ENCODE measurements at places on chromosomes 16 and 17.

GRCh38 chr16:75579281-75579834, 13.2 kb downstream of the GABARAPL2 start:
- peak; percentile 37 for DNase-seq

DNA sequence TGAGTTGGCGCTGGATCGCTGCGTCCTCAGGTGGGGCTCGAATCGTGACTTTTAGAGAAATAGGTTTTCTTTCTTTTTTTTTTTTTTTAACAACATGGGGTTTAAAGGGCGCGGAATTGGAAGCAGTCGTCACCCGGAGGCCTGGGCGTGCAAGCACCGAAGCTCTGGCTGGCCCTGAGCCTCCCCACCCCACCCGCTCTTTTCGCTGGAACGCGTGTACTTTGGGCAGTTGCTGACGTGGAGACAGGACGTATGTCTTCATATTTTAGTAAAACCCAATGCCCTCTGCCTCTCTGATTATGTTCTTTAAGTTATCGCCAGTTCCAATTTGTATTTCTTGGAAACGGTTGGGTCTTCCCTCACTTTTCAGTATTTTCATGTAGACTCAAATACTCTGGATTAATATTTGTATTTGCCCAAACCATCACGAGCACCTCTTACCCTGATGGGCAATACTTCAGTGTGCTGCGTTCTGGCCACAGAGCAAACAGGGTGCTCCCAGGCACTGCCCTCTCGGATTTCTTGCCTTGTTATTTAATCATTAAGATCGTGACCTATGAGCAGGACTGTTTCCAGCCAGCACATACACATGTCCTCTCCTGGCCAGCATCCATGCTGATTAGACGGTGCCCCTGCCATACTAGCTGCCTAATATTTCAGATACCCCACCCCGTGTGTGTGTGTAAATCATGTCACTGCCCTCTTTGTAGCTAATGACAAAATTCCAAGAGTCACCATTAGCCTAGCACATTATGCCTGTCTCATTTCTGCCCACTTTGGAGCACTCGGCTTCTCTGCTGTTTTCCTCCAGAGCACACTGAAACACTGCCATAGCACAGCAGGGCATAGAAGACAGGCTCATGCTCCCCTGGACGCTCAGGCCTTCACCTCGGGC, 805 bp upstream of the C16orf95 start:
- DNase-seq: peak; percentile 84

DNA sequence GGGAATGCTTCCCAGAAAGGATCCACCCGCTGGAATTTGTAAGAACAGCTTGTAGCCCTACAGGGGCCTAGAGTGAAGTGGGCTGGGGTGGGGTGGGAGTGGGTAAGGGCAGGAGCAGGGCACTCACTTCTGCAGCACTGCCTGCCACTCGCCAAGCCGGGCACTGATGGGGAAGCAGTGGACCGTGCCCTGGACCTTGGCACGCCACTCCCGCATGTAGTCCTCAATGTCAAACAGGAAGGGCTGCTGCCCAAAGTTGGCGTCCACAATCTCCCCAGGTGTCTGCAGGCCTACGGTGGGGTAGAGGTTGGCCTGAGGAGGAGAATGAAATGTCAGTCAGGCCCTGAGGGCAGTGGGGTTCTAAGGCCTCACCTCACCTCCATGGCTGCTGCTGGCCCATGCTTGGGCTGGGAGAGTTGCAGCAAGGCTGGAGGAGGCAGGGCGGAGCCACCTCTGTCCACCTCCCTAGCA, 15.7 kb upstream of the GFOD2 start:
- no peak for DNase-seq

GRCh38 chr17:80860703-80861417, 130.8 kb upstream of the CHMP6 start:
- DNase-seq: no peak

DNA sequence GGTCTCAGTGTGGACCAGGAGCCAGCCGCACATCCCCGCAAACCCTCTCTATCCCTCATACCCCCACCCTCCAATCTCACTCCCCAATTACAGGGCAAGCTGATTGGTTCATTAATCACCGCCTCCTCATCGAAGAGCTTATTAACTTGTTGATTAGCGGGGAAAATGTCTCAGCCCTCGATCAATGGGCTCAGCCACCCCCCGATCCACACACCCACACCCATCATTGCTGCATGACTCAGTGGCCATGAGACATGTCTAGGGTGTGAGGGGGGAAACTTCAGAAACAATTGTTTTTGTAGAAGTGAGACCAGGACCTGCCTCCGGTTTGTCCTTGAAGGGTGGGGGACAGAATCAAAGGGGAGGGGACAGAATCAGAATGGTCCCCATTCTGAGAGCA, 2.5 kb upstream of the PYY start:
- DNase-seq: no peak

GRCh38 chr16:80656711-80657150, 115.9 kb downstream of the DYNLRB2 start:
- DNase-seq: no peak

GRCh38 chr16:80573700-80574120, 32.9 kb downstream of the DYNLRB2 start:
- DNase-seq: no peak

DNA sequence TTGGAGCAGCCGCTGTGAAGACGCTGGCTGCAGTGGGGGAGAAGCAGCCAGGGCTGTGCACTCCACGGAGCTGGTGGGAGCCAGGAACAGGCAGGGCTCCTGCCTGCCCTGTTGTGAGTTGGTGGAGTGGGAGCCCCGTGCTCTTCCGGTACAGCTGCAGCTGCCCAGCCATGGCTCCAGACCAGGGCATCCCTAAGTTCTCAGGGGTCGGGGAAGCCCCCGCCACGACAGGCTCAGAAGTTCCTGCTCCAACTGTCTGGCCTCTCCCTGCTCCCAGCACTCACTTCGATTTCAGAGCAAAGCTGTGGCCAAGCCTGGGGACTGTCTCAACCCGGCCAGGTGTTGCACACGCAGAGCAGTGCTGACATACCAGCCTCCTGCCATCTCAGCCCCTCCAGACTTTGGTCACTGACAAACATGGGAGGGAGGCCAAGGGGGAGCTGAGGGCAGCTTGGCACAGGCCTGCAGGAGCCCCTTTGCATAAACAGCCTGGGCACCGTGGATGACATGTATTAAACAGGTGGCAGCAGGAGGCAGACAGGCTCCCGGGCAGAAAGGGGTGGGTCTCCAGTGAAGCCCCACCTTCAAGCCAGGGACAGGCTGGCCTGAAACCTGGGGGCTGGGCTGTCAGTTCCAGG, 13.9 kb upstream of the KDM8 start:
- DNase-seq: no peak

- DNase-seq: no peak
Measured at GRCh38 chr16:54462771-54463170, 176.2 kb upstream of the IRX3 start.

DNA sequence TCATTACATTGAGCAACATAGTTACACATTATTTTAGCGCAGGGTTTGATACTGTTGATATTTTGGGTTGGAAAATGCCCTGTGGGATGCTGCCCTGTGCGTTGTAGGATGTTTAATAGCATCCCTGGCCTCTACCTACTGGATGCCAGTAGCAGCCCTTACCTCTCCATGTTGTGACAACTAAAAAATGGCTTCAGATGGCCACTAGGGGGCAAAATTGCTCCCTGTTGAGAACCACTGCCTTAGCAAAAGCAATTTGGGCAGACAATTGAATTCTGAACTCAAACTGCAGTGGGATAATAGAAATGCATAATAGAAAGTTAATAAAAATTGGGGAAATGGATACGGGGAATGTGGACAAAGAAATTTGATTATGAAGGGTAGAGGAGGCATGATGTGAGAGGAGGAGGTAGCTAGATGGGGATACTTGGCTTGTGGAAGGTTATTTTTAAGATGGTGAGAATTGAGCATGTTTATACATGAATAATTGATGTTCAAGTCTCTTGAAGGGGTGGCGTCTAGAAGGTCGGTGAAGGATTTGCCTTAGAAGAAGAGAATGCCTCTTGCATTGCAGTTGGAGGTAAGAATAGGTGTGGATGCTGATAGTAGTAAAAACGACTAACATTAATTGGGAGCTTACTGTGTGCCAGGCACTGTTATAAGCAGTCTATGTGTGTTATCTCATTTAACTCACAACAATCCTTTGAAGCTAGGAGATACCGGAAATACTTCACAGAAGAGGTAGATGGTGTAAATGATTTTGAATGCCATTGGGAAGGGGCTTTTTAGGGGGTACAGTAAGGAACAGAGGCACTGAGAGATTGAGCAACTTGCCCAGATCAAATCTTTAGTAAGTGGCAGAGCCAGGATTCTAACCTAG, 19.0 kb downstream of the HEATR9 start:
- peak; percentile 90 for DNase-seq

DNA sequence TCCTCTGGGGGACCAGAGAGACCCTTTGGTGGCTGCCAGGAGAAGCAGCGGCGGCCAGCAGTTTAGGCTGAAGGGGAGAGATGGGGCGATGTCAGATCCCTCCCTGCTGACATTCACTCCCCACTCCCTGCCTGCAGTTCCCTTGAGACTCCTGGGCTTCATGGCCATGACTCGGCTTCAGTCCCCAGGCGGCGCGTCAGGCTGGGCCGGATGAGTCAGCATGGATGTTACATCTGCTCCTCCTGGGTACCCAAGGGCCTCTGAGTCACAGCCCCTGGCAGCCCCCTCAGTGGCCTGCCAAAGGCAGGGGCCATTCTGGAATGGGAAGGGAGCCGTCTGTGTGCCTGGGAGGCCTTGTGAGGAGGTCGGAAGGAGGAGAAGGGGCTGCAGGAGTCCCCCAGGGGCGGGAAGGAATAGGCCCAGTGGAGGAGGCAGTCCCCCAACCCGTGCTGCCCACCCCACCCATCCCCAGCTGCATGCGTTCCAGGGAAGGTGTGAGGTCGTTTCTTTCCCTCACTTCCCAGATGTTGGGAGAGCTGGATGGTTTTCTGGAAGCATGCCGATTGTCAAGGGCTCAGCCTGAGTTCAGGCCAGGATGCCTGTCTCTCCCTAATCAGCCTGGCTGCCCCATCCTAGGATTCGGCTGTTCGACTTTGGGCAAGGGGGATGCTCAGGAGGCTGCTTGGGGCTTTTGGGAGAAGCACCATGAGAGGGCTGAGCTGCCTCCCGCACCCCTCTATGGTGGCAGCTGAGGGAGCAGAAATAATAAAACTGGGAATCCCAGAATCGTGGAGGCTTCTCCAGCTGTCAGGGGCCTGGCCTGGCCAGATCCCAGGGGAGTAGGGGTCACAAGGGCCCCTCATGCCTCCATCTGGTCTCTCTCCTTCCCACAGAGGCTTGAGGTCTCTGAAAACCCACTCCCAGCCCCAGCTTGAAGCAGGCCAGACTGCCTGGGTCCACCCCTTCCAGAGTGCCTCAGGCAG, 9.7 kb downstream of the RHBDL3 start:
- peak; percentile 73 for DNase-seq

DNA sequence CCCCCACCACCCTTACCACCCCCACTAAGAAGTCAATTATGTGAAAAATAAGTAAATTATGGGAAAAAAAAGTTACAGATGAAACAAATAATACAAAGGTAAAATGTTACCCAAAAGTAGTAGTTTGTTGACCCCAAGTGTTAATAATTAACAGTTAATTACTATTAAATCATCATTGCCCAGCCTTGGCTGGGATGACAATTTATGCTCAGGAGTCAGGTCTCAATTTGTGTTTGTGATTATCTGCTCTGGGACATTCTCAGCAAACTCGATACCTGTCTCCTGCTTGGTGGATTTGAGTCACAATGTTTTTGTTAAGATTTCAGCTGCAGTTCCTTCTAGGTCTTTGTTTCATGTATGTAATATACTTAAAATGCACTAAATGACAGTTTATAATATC, 172.3 kb upstream of the IRX3 start:
- DNase-seq: no peak

DNA sequence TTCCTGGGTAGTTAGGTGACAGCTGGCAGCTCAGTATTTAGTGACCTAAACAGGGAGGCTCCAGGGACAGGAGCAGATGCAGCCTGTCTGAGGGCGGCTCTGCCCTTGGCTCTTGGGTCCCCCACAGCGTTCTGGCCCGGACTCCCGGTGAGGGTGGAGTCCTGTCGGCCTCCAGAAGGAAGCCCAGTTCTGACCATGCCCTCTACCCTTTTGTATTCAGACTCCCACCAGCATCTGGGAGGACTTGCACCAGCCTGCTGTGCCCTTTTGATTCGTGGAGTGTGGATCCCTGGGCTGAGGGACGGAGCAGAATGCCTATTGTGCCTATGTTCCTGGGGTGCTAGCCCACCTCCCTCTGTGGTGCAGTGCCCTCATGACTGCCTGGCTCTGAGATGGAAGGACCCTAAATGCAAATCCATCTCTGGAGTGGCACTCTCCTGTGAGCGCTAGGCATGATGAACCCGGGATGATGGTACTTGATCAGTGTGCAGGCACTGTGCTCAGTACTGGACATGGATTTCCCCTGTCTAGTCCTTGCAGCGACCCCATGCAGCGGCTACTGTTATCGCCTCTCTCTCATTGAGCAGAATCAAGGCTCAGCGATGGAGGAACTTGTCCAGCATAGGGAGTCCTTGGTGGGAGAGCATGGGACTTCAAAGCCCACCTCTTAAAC, 123.1 kb downstream of the SNX29 start:
- DNase-seq: no peak

DNA sequence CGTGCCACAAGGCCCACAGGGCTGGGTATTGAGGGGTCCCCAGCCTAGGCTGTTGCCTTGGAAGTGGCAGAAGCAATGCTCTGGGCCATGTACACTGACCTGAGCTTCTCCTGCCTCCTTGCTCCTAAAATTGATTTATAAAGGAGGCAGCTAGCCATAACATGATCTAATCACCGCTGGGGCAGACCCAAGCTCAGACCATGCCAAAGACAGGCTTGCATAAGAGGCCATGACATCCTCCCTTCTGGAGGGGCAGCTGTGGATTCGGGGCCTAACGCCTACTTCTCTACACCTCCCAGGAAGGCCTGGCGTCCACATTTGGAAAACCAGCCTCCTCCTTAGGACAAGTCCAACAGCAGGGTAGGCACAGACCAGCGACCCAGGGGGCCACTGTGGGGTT, 12.3 kb downstream of the HSD11B2 start:
- DNase-seq: no peak

- no peak for DNase-seq
Measured at GRCh38 chr17:9174312-9174711, 153.0 kb downstream of the NTN1 start.

DNA sequence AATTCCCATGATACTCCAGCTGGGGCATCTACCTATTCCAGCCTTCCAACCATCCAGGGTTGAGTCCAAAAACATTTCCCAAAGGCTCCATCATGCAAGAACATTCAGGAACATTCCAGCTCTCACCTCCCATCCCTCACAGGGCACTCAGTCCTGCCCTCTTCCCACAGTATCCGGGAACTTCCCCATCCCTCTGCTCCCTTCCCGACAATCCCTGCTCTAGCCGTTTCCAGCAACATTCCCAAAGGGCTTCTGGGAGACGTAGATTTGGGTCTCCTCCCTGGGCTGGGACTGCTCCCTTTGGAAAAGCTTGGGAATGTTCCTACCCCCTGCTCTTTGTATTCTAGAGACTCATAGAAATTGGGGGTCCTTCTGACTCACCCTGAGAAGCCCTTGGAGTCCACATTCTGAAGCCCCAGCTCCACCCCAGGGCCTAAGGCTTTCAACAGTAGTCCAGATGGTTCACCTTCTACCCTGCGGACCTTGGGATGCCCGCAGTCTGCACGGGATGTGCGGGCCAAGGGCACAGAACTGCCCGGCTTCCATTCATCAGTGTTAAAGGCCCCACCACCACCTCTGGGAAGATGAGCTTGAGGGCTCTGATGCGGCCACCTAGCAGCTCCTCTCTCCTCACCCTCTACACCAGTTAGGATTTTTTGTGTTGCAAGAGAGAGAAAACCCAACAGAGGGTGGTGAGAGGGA, 25.4 kb downstream of the NGFR start:
- DNase-seq: no peak

Measured in hematopoietic multipotent progenitor cell treated with erythropoietin and hydrocortisone succinate and interleukin-3 and kit ligand, for 4 days (in vitro differentiated cells).